ENCODE measurements at places on chromosomes 16 and 17. TPM values are rescaled to one million over a fixed set of nuclear protein-coding genes. Genes with fewer than 3 reads are reported as not detected.

DPEP2 gene
- 42.7 TPM for total RNA-seq

ATP6V0D1 gene
- total RNA-seq, result 76.4 TPM

TPSD1 gene
- not detected for total RNA-seq

BIRC5 gene
- total RNA-seq, result 0.44 TPM

CSF3 gene
- total RNA-seq, result not detected

CD300H gene
- total RNA-seq, result not detected

EVPL gene
- total RNA-seq, result 0.68 TPM

P2RX5 gene
- 21.8 TPM for total RNA-seq

NXN gene
- 3.3 TPM for total RNA-seq

HES7 gene
- total RNA-seq, result not detected

SLC52A1 gene
- total RNA-seq, result 0.12 TPM

PRR29 gene
- total RNA-seq, result 3.3 TPM

CSH2 gene
- 4.0 TPM for total RNA-seq

UNC13D gene
- 164 TPM for total RNA-seq

CDK3 gene
- total RNA-seq, result 4.6 TPM

CFAP119 gene
- total RNA-seq, result 2.0 TPM

All from T-helper 17 cell (primary cell).